Kidney tubule cell (primary cell): ENCODE measurements at places on chromosomes 3 and 15.

- no peak for DNase-seq
Observed at GRCh38 chr15:90024406-90024805, 23.3 kb downstream of the ZNF710 start.

- no peak for DNase-seq
Observed at GRCh38 chr3:196344663-196345062, 6.5 kb upstream of the TM4SF19 start.

GRCh38 chr3:132635052-132635451 lies 24.6 kb downstream of the ACAD11 start:
- no peak for DNase-seq

- DNase-seq: peak; percentile 26
Observed at GRCh38 chr15:82135638-82136037, 89.8 kb upstream of the MEX3B start.

- no peak for DNase-seq
Observed at GRCh38 chr3:29649815-29650547, 369.1 kb downstream of the RBMS3 start.

DNA sequence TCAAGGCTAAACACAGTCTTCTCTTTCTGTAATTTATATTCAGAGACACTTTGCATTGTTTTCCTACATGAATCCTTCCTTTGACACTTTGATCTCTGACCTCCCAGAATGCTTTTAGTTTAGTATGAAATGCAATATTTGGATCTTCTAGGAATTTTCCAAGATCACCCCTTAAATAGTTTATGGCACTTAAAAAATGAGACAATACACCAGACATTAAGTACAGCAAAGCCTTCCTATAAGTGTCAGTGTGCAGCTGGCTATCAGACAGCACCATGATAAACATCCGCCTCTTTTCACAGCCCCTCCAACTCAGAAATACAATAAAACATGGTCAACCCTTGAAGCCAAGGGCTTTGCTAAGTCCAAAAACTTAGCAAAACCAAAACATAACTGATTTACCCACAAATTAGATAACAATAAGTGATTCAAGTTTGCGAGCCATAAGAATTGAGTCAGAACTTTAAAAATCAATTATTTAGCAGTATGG lies 304.4 kb upstream of the LRRFIP2 start:
- DNase-seq: no peak

GRCh38 chr3:161890147-161890625 lies 393.6 kb downstream of the OTOL1 start:
- DNase-seq: peak; percentile 71

DNA sequence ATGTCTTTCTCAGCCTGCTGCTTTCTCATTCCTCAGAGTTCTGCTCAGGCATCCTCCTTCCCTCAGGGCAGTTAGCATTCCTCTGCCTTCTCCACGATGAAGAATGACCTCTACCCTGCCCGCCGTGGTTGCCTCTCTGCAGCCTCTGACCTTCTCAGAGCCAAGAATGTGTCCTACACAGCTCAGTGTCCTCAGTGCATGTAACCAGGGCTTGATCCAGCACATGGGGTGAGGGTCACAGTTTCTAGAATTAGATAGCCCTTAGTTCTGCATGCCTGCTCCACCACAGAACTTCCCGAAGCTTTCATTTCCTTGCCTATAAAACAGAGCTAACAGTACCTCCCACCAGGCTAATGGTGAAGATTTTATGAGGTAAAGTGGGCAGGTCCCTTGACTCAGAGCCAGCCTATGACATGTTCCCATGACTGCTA lies 182.1 kb downstream of the CLSTN2 start:
- peak; percentile 50 for DNase-seq

- no peak for DNase-seq
Observed at GRCh38 chr3:185254799-185255198, 950 bp upstream of the EHHADH start.

DNA sequence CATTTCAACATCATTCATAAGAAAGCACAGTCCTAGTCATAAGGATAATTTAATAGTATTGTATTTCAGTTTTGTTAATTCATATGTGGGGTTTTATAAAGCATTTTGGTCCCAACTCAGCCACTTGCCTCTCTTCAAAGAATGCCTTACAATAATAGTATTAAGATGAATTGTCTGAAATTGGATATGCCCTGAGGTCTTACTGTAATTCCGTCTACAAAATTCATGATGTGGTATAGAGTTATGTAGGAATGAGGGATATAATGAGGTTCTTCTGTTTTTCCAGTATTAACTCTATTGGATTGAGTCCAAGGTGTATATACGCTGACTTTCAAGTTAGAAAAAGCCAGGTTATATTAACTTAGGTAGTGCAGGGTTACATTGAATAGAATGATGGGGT lies 177.0 kb downstream of the GOLIM4 start:
- DNase-seq: no peak

GRCh38 chr3:179150610-179151009 lies 2.5 kb downstream of the PIK3CA start:
- DNase-seq: no peak

- DNase-seq: no peak
Observed at GRCh38 chr3:35970793-35971192, 331.5 kb downstream of the ARPP21 start.

- DNase-seq: peak; percentile 64
Observed at GRCh38 chr15:41969851-41970431, 2.4 kb downstream of the EHD4 start.

GRCh38 chr3:139577346-139577745 lies 37.8 kb upstream of the RBP1 start:
- DNase-seq: no peak

DNA sequence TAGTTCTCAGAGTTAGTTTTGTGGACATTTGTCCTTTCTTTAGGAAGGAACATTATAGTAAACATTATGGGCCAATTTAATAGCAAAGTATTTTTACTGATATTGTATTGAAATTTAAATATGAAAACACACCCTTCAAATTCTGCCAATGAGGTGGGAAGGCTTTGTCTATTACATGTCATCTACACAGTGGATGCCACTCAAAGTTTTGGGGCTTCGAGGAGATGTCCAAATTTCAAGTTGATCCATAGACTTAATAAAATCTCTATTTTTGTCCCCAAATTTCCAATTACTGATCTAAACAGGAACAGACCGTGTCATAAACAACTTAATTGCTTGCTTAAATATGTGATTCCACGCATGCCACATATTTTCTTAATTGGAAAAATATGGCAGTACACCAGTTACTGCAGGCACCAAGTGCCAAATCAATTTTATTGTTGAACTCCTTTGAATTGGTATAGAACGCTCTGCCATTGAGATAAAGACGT lies 1.7 kb downstream of the SHOX2 start:
- no peak for DNase-seq

GRCh38 chr15:61743345-61743909 lies 316.8 kb downstream of the VPS13C start:
- no peak for DNase-seq

GRCh38 chr3:191355406-191355805 lies 25.1 kb upstream of the UTS2B start:
- DNase-seq: no peak

- DNase-seq: no peak
Observed at GRCh38 chr3:56885453-56885852, 83.7 kb upstream of the ARHGEF3 start.

DNA sequence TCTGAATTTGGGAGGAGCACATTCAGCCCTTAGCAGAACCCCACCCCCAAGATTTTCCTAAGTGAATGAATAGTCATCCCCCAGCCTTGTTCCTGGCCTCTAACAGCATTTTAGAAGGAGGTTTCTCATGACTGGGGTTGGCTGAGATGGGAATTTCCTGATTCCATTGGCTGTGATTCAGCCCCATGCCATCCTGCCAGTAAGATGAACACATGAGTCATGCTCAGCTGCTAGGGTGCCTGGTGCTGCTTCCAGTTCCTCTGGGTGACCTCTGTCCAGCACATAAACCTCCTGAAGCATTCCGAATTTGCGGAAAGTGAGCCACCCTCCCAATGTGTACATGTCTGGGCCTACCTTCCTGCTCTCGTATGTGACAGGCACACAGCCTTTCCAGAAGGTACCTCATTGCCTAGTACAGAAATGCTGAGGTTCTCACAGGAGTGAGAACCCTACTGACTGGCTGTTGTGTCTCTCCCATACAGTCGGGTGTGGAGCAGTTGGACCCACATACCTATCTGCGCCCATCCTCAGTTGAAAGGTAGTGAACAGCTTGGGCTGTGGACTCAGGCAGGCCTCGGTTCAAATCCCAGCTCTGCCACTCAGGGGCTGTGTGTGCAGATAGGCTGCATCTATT lies 91.7 kb downstream of the APBA2 start:
- peak; percentile 97 for DNase-seq

DNA sequence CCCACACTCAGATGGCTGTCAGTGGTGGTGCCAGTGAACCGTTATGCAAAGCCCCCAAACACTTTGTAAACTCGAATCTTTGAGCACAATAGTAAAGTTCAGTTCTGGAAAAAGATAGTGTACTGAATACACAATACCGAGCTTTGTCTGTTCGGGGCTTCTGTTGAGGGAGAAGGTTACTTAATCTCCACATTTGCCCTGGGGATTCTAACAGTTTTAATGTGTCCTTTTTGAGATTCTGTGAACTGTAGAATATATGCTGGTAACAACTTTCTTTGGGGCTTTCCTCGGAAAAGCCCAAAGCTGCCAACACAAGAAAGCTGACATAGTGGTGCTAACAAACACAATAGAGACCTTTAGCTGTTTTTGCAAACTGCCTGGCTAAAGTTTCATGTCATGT lies 686.5 kb downstream of the ROBO1 start:
- no peak for DNase-seq

DNA sequence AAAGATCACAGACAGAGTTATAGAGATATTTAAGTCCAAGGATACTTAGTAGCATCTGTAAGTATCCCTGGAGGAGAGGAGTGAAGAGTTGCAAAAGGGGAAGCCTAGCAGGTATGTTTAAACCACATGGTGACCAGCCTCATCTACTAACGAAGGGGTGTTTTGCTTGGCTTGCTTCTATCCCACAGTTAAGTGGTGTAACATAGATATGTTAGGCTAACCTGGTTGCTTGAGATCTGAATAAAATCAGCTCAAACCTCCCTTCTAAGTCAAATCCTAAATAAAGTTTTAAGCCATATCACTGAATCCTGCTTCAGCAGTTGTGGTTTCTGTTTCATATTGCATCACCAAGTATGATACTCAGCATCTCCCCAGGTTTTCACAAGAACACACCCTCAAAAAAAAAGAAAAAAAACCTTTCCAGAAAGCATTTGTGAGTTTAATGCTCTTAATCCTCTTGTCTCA lies 880.2 kb downstream of the ROBO1 start:
- no peak for DNase-seq

GRCh38 chr15:88976656-88977055 lies 63.5 kb upstream of the MFGE8 start:
- no peak for DNase-seq

DNA sequence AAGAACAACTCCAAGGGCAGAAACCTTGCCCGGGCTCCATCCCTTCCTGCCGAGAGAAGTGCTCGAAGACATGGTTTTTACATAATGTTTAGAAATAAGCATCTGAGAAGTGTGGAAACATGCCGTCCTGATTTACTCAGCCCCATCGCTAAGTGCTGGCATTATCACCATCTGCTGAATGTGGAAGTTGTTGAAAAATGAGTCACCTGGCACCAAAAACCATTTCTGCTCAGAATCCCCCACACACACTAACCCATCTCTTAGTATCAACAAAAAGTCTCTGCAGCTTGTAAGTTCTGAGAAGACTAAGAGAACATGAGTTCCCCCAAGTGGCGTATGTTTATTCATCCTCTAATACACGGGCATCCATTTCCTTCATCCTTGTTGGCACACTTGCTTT lies 51.0 kb upstream of the ARL8B start:
- DNase-seq: no peak

GRCh38 chr15:46442184-46442583 lies 807.4 kb downstream of the SQOR start:
- peak; percentile 99 for DNase-seq

- DNase-seq: peak; percentile 37
Observed at GRCh38 chr3:111538681-111539083, 3.3 kb upstream of the CD96 start.

DNA sequence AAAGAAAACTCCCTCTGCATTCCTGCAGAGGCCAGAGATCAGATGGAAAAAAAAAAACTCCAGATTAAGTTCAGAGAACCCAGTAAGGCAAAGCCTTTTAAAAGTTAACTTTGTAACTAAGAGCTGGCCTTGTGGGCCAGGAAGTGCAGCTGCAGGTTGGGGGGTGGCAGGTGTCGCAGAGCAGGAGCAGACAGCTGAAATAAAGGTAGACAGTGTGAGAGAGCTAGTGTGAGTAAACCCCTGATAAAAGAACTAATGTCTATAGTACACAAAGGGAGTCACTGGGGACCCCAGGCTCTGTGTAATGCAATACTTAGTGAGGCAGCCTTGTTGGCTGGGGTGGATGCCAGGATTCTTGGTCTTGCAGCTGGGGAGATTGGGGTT lies 42.1 kb downstream of the PPCDC start:
- DNase-seq: peak; percentile 31

- no peak for DNase-seq
Observed at GRCh38 chr15:88839146-88839545, 35.9 kb downstream of the ACAN start.

GRCh38 chr3:4421121-4421520 lies 45.9 kb downstream of the SUMF1 start:
- peak; percentile 83 for DNase-seq

- DNase-seq: peak; percentile 61
Observed at GRCh38 chr3:134985864-134986715, 191.0 kb downstream of the EPHB1 start.

- DNase-seq: peak; percentile 90
Observed at GRCh38 chr3:193826159-193826795, 233.3 kb downstream of the OPA1 start.

- DNase-seq: no peak
Observed at GRCh38 chr3:188059351-188059750, 94.6 kb upstream of the LPP start.
